ENCODE measurements at places on chromosomes 12 and 14.

DNA sequence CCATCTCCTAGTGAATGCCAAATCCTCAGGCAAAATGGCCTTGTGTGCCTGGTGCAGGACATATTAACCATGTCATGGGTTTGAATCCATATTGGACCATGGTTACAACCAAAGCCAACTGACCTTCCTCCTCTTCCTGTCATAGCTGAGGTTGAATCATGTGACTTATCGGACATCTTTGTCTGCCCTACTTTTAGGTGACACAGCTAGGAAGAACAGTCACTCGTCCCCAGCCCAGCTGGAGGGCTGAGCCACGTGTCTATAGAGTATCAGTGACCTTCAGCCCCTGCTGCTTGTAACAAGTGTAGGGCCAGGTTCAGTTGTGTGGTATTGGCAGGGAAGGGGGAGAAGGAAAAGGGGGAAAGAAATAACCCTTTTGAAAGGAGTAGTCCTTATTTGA, 225.2 kb downstream of the KTN1 start:
- no peak for DNase-seq

- DNase-seq: peak; percentile 63
Measured at GRCh38 chr12:62319058-62319457, 58.9 kb downstream of the USP15 start.

GRCh38 chr14:52527052-52527451, 25.3 kb downstream of the TXNDC16 start:
- DNase-seq: no peak

- DNase-seq: no peak
Measured at GRCh38 chr14:68783408-68784225, 9.2 kb downstream of the ZFP36L1 start.

- no peak for DNase-seq
Measured at GRCh38 chr14:44898551-44898950, 63.2 kb downstream of the KLHL28 start.

DNA sequence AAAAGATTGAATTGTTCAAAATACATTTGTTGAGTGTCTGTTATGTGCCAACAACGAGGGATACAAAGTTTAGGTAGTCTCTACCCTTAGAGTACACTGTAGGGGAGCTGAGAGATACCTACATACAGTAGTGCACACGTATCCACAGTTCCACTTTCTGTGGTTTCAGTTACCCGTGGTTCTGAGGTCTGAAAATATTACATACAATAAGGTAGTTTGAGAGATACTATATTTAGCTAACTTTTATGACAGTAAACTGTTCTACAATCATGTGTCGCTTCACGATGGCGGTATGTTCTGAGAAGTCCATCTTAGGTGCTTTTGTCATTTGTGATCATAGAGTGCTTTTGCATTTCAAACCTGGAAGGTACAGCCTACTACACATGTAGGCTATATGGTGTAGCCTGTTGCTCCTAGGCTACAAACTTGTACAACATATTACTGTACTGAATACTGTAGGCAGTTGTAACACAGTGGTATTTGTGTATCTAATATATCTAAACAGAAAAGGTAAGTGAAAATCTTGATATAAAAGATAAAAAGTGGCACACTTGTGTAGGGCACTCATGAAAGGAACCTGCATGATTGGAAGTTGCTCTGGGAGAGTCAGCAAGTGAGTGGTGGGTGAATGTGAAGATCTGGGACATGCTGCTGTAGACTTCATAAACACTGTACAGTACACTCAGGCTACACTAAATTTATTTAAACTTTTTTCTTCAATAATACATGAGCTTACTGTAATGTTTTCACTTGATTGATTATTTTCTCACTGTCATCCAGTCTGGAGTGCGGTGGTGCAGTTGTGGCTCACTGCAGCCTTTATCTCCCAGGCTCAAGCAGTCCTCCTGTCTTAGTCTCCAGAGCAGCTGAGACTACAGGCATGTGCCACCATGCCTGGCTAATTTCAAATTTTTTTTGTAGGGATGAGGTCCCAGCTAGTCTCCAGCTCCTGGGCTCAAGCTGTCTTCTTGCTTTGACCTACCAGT, 4.0 kb downstream of the CPSF6 start:
- DNase-seq: peak; percentile 67

DNA sequence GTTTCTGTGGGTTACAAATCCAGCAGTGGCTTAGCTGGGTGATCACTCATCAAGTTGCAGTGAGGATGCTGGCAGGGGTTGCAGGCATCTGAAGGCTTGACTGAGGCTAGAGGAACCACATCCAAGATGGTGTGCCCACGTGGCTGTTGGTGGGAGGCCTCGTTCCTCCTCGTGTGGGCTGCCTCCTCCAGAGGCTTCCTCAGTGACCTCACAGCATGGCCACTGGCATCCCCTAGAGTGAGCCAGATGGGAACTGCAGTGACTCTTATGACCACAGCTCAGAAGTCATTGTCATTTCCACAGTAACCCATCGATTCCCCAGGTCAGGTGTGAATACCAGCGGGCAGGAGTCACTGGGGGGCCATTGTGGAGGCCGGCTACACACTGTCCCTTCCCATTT, 17.8 kb downstream of the AACS start:
- DNase-seq: no peak

GRCh38 chr14:57153286-57153685, 115.4 kb downstream of the EXOC5 start:
- DNase-seq: no peak

DNA sequence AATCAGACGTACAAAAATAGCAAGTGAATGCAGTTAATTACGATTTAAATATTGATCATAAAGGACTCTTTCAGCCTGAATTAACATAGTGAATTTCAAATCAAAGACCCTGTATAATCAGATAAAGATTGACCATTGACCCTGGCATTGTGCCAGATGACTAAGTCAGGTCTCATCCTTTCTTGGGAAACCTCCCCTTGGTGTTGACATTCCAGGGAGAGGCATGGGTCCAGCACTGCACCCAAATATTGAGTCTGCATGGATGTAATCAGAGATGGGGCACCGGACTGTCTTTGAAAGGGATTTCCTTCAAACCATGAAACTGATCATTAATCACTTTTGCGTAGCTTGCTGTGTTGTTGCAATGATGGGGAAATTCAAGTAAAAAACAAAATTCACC, 1138.2 kb downstream of the BCL11B start:
- no peak for DNase-seq

GRCh38 chr12:119182701-119183493, 4.2 kb downstream of the HSPB8 start:
- DNase-seq: no peak

GRCh38 chr12:80846952-80847351, 90.8 kb downstream of the LIN7A start:
- DNase-seq: no peak

- DNase-seq: no peak
Measured at GRCh38 chr12:15520083-15520482, 197.8 kb downstream of the PTPRO start.

- DNase-seq: no peak
Measured at GRCh38 chr14:51821822-51822221, 38.6 kb upstream of the GNG2 start.

GRCh38 chr14:96069421-96069820, 30.3 kb downstream of the C14orf132 start:
- no peak for DNase-seq

DNA sequence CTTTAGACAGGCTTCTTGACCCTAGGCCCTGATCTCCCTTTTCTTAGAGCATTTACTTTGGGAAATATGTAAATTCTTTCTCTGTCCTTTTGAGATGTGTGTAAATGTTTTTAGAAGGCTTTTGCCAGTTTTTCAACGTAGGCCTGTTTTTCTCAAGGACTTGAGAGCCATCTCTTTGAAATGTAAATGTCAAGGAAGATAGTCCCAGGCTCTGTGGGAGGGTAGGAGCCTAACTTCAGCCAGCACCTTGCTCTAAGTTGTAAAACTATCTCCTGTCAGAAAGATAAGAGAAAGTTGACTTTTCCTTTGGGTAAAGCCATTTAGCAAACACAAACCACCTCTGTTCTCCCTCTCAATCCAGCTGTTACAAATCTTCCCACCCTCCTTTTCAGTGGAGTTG, 219.8 kb downstream of the RPS29 start:
- no peak for DNase-seq

DNA sequence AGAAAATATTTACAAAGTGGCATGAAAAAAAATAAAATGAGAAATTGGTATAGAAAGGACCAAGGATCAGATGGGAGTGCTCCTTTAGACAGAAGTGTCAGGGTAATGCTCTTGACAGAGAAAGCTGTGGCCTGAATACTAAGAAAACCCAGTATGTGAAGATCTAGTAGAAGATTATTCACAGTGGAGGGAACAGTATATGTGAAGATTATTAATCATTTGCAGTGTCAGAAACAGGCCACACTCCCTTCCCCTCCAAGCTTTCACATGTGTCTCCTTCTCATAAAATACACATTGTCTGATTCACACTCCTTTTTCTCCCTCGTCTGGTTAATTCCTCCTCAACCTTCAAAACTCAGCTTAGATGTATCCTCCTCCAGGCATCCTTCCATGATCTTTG, 41.3 kb downstream of the CAPS2 start:
- no peak for DNase-seq

Data from hematopoietic multipotent progenitor cell treated with erythropoietin and hydrocortisone succinate and interleukin-3 and kit ligand, for 8 days (in vitro differentiated cells).